Testis (tissue), 5 donors: ENCODE measurements at places on chromosomes 5 and 9. TPM values are rescaled to one million over a fixed set of nuclear protein-coding genes. Genes with fewer than 3 reads are reported as not detected.

GRCh38 chr5:57710126-57710525 is 227.5 kb upstream of the ACTBL2 start:
- no peak for DNase-seq

- DNase-seq: no peak
Observed at GRCh38 chr5:141771031-141771430, 89.0 kb upstream of the ARAP3 start.

DNA sequence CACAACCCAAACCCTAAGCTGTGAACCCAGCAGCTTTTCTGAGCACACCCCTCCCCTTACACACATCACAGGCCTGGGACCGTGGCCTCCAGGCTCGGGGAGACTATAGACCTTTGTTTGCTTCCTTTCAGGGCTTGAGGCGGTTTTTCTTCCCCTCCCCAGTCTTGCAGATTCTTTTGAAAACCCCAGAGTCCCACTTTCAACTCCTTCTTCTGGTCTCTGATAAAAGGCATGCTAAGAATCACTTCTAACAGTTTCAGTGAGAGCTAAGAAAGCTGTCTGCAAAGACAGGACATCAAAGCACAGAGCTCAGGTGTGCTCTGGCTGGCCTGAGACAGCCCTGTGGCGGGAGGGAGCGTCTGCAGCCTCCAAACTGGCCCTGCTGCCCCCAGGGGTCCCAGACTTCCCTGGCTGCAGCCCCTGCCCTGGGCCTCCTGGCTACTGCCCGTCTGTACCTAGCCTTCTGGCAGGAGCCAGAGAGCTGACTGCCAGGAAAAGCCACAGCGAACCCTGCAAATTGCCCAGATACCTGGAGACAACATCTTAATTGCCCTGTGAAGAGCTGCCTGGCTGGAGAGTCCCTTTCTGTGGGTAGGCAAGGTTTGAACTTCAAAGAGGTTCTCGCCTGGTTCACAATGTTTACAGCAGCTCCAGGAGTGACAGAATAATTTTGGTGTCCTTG is 138.9 kb downstream of the GADD45G start:
- no peak for DNase-seq

- no peak for DNase-seq
Observed at GRCh38 chr5:126125407-126125806, 297.8 kb upstream of the GRAMD2B start.

QSOX2 gene
- polyA plus RNA-seq: 22.6 TPM

IL9 gene
- polyA plus RNA-seq: not detected

PCDHA4 gene
- polyA plus RNA-seq: 1.3 TPM

ECSCR gene
- polyA plus RNA-seq: 13.9 TPM
